ENCODE measurements at places on chromosomes 12 and 14.

DNA sequence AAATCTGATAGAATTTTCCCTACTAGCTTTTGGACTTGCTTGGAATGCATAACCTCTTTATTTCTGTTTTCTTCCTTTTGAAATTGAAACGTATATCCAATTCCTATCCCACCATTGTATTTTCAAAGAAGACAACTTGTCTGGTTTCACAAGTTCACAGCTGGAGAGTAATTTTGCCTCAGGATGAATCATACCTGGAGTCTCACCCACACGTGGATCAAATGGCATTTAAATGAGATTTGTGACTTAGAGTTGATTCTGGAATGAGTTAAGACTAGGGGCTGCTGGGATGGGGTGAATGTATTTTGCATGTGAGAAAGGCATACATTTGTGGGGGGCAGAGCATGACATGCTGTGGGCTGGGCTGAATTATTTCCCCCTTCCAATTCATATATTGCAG lies 516.5 kb upstream of the MGAT4C start:
- no peak for DNase-seq

GRCh38 chr12:107091381-107091780 lies 2.0 kb downstream of the CRY1 start:
- DNase-seq = no peak

DNA sequence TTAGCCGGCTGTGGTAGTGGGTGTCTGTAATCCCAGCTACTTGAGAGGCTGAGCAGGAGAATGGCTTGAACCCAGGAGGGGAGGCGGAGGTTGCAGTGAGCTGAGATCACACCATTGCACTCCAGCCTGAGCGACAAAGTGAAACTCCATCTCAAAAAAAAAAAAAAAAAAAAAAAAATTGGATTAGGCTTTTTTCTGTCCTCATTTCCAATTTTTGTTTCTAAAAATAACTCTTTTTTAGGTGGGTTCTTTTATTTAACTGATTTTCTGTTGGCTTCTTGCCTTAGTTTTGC lies 863.7 kb downstream of the LRFN5 start:
- DNase-seq = no peak

- DNase-seq = no peak
These were observed 298.8 kb upstream of the TBX3 start for GRCh38 chr12:114982760-114983159.

DNA sequence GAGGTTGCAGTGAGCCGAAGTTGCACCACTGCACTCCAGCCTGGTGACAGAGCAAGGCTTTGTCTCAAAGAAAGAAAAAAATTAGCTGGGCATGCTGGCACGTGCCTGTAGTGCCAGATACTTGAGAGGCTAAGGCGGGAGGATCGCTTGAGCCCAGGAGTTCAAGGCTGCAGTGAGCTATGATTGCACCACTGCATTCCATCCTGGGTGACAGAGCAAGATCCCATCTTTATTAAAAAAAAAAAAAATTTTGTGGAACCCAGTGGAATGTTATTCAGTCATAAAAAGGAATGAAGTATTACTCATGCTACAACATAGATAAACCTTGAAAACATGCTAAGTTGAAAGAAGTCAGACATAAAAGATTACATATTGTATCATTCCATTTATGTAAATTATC lies 8.3 kb upstream of the ERBB3 start:
- DNase-seq = no peak

DNA sequence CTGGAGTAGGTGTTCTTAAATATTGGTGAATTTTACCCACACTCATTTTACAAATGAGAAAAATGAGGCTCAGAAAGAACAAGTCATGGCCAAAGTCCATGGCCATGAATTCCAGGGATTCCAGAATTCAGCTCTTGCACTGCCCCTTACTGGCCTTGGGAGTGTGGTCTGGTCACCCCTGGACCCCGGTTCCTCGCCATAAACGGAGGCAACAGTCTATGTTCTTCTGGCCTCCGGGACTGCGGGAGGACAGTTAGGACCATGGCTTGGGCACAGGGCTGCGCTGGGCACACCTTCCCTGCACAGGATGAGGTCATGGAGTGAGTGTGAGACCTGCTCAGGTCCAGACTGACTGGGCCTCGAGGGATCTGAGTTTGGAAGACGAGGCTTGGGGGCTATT lies 6.9 kb downstream of the CCDC197 start:
- DNase-seq = no peak

DNA sequence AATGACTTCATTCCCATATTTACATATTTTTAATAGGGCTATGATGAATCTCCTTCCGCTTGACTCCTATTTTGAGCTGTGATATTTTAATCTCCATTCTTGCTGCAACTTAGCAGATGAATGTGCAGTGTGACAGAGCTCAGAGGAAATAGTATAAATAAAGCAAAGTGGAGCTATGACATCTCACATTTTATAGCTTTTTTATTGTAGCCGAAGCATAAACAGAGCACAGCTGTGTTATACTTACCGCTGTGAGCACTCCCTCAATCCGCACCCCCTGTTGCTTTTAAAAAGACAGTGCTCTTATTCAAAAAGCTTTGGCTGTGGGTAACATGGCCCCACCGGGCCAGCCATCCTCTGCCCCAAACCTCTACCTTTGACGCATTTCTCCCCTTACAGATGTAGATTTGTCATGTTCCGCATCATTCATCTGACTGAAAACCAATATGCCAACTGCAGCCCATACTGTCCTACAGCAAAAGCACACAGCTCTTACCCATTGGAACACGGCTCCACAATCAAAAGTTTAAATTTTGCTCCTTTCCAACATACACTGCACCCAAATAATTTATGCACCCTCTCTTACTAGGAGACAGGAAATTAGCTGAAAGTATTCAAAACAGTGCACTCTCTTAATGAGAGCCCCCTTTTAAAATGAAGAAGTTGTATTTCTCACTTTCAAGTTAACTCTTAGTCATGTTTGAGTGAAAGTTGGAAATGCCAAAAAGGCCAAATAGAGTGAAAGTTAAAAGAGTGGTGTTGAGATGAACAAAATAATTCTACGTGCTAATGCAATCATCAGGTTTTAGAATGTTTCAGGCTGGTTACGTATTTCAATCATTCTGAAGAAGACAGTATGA lies 429.3 kb upstream of the SOX5 start:
- DNase-seq = no peak

GRCh38 chr14:103074729-103075367 lies 9.2 kb upstream of the LBHD2 start:
- DNase-seq = peak; percentile 23

- no peak for DNase-seq
These were observed 73.8 kb upstream of the ANKS1B start for GRCh38 chr12:100058482-100059029.

DNA sequence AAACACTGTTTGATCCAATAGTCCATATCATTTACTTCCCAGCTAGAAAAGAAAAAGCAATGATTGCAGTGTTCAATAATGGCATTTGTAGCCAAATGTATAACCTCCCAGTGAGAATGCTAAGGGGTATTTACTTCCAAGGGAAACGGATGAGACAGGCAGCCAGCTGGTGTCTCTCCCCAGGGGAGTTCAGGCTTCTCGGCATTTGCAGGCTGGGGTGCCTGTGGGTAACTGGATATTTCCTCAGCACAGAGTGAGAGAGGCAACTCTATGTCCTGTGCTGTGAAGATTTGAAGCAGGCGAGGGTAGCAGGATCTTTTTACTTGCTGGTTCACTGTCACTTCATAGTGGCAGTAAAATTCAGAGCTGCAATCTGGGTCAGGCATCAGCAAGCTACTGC lies 1455.6 kb upstream of the TMEM132C start:
- no peak for DNase-seq

GRCh38 chr14:36767603-36768281 lies 106.1 kb downstream of the PAX9 start:
- DNase-seq = no peak

DNA sequence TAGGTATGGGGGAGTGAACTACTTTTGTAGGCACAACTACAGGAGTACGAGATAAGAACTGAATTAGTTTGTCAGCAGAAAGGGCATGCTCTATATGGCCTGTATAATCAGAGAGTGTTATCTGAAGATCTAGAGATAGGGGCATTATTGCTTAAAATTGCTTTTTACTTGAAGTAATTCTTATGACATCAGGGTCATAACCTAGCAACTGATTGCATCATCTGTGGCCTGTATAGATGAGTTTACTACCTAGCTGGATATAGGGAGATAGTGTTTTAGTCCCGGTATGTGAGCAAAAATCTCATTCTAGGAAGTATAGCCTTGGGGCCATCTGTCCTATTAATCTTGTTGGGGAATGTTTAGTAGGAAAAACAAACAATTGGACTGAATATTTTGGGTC lies 142.7 kb downstream of the TMEM117 start:
- no peak for DNase-seq

GRCh38 chr12:93741659-93742109 lies 64.5 kb downstream of the CRADD start:
- DNase-seq = no peak

GRCh38 chr12:116773276-116773731 lies 35.2 kb downstream of the RNFT2 start:
- no peak for DNase-seq

DNA sequence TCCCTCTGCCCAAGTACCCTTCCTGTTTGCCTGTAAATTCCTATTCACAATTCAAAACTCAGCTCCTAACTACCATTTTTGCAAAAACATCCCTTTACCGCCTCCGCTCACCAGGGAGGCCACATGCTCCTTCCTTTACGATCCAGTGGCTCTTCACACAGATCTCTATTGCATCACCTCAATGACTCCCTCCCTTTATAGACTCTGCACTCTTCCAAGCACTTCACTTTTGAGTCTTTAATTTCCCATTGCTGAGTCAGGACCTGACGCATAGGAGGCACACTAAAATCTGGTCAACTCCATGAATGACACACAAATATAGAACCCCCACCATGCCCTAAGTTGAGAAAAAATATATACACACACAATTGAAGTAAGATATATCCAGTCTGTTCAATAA lies 45.9 kb downstream of the PPP1R13B start:
- DNase-seq = no peak

- DNase-seq = no peak
These were observed 723 bp upstream of the NFE2 start for GRCh38 chr12:54301428-54302048.

GRCh38 chr14:106505366-106505765 lies 979.0 kb downstream of the TMEM121 start:
- DNase-seq = no peak

DNA sequence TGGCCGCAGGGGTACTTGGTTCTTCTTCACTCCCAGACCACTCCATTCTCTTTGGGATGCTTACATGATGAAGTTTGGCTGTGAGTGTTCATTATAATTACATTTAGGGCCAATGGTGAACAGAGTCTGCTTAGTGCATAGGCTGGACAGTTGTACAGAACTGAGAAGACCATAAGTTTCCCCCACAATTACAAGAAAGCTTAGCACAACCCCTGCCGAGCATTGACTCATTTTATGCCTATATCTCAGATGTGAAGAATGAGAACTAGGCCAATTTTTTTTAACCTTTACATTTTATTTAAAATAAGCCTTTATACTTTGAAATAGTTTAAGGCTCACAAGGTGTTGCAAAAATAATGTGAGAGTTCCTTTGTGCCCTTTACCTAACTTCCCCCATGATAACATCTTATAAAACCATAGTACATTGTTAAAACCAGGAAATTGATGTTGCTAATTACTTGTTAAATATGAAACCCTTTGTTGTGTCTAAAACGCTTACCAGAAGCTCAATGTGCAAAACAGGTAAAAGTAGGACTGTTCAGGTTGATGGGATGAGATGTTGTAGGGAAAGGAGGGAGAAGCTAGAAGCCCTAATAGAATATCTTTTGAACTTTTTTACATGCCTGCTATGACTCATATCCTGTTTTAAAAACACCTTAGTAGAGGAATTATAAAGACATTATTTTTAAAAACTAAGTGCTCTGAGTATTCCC lies 47.2 kb downstream of the ALDH1L2 start:
- DNase-seq = no peak

- DNase-seq = no peak
These were observed 104.3 kb upstream of the CNTN1 start for GRCh38 chr12:40587970-40588369.

DNA sequence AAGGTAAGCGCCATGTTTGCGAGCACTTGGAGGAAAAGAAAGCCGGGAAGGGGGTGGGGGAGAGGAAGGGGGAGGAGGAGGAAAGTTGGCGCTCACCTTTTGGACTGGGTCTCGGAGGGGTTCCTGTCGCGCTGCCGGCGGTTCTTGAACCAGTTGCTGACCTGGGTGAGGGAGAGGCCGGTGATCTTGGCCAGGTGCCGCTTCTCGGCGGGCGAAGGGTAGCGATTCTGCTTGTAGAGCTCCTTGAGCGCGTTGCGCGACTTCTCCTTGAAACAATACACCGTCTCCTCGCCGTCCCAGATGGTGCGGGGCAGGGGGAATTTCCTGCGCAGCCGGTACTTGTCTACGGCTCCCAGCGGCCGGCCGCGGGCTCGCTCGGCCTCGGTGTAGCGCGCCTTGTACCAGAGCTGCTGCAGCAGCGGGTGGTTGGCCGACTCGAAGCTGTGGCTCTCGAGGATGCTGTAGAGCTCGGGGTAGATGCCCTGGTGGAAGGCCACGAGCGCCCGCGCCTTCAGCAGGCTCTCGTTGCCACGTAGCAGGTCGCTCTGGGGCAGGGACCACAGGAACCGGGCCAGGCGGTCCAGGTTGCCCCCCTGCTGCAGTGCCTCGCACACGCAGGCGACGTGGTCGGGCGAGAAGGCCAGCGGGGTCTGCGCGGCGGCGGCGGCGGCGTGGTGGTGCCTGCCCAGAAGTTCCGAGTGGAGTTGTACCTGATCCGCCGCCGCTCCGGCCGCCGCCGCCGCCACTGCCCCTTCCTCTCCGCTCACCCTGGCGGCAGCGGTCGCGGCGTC lies 840 bp downstream of the SIX4 start:
- DNase-seq = no peak

DNA sequence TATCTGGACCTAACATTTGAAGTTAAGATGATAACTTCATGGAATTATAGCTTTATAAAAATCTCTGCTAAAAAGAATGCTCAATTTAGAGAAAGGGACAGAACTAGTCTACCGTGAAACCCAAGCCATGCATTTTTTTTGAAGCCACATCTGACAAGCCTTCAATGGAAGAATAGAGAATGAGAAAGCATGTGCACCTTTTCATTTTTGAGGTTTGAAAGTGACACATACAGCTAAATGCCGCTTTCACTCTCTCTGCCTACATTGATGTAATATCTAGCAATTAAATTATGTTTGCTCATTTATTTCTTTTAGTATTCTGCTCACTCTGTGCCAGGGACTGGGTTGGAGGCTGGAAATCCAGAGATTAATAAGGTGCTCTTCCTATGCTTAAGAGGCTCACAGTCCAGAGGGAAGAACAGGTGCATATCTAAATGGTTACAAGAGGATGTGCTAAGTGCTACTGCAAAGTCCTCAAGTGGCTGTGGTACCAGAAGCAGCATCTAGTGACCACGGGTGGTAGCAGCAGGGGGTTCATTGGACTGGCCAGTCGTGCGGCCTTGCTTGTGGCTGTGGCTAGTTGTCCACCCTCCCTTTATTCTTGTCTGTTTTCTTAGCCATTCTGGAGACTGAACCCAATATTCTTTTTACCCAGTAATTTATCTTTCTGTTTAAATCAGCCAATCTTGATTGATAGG lies 60.4 kb downstream of the PPP1R36 start:
- no peak for DNase-seq

- no peak for DNase-seq
These were observed 3.0 kb upstream of the METTL17 start for GRCh38 chr14:20986811-20987210.

GRCh38 chr12:116241157-116241759 lies 36.2 kb downstream of the MED13L start:
- no peak for DNase-seq

GRCh38 chr12:132850291-132850690 lies 21.6 kb upstream of the GOLGA3 start:
- no peak for DNase-seq

- no peak for DNase-seq
These were observed 106.4 kb upstream of the SYT10 start for GRCh38 chr12:33546004-33546403.

- DNase-seq = no peak
These were observed 18.6 kb downstream of the C14orf132 start for GRCh38 chr14:96057738-96058137.

Measured in stimulated activated CD8-positive, alpha-beta memory T cell treated with anti-CD3 and anti-CD28 coated beads, Interleukin-7, amount 100 ng/mL, for 4 hours (primary cell).